K562 (cell line): ENCODE measurements at places on chromosomes 2 and 18.
A peak's percentile ranks its signal among the peaks of the same experiment; 100 is the strongest.

- no peak for DNase-seq
Observed at GRCh38 chr18:69945220-69946114, 2.2 kb downstream of the CD226 start.

- no peak for DNase-seq
Observed at GRCh38 chr2:205931388-205931787, 154.6 kb downstream of the INO80D start.

DNA sequence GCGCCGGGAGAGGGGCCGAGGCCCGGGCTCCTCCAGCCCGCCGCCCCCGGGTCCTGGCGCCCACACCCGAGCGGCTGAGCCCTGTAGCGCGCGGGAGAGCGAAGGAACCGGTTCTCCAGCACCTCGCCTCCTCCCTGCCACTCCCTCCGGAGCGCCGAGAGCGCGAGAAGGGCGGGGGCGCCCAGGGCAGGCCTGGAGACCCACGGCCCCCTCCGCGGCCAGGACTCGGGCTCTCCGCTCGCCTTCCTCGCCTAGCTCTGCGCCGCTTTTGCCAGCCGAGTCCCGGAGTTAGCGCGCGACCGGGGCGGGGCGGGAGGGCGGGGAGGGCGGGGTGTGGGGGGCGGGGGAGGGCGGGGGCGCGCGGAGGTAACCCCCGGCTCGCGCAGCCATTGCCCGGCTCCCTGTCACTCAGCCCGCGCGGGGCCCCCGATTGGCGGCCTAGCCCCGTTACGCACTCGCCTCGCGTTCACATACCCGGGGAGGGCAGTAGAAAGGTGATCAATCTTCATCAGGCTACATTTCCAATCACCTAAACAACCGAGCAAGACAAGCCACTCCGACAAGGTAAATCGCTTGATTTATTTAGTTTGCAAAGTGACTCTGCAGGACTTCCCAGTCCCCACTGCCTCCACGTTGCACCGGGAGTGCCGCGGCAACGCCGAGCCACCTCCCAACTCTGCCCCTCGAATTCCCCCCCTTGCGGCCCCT lies at the start of gene OTX1:
Gene OTX1, plus strand, starts transcription at position 497 of the 708 bp plus-strand sequence. CDS start 2,161 bp downstream, outside the sequence.
- peak; percentile 91 for DNase-seq

GRCh38 chr18:78861706-78862105 lies 117.9 kb upstream of the SALL3 start:
- DNase-seq: no peak

GRCh38 chr18:23662309-23663263 lies at the start of gene ANKRD29:
Gene ANKRD29 (minus strand): TSS chr18:23662911. CDS start chr18:23662730, 181 bp downstream.
- peak; percentile 23 for DNase-seq

GRCh38 chr2:176136374-176137251 lies 7.1 kb downstream of the HOXD8 start:
- DNase-seq: no peak

- no peak for DNase-seq
Observed at GRCh38 chr2:96391153-96391827, 55.7 kb downstream of the NCAPH start.

DNA sequence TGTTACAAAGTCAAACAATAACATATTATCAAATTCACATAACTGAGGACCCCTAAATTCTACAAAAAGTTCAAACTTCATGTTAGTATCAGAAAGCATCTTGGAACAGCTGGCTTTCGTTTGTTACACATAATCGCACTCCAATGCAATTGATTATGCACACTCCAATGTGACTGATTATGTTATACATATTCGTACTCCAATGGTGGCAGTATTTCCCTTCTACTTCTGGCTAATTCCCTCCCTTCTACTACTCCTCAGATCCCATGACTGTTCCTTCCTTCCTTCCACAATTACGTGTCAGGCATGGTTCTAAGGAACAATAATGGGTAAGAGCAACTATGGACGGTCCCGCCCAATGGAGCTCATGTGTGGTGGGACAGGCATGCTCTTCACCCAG lies 137.1 kb upstream of the CCDC150 start:
- DNase-seq: no peak
